ENCODE measurements at places on chromosomes 1 and 21.

- DNase-seq = no peak
Observed at GRCh38 chr1:214009423-214010196, 21.8 kb downstream of the PROX1 start.

DNA sequence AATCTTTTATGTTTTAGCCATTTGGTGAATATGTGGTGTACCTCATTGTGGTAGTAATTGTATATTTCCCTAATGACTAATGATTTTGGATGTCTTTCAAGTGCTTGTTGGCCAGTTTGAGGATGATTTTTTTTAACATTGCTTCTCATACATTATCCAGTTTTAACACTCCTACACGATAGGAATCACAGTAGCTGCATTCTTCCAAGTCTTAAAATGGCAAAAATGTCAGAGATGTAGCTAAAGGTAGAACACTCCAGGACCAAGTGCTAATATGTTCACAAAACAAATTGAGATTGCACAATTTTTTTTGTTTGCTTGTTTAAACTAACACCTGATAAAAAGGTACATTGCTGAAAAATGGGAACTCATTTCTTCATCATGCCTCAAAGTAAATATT lies 11.7 kb downstream of the USP25 start:
- DNase-seq = peak; percentile 13

- no peak for DNase-seq
Observed at GRCh38 chr1:44790968-44791801, 3.2 kb upstream of the BEST4 start.

DNA sequence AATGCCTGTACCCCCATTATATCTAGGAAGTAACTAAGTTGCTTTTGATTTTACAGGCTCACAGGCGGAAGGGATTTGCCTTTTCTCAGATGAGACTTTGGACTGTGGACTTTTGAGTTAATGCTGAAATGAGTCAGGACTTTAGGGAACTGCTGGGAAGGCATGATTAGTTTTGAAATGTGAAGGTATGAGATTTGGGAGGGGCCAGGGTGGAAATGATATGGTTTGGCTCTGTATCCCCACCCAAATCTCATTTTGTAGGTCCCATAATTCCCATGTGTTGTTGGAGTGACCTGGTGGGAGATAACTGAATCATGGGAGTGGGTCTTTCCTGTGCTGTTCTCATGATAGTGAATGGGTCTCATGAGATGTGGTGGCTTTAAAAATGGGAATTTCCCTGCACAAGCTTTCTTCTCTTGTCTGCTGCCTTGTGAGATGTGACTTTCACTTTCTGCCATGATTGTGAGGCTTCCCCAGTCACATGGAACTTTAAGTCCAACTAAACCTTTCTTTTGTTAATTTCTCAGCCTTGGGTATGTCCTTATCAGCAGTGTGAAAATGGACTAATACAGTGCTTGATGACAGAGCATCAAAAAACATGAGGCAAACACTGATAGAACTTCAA lies 1119.5 kb downstream of the PLA2G4A start:
- DNase-seq = no peak

GRCh38 chr1:92709738-92710137 lies 75.2 kb downstream of the EVI5 start:
- DNase-seq = peak; percentile 10
